ENCODE measurements at places on chromosomes 6 and 20.

DNA sequence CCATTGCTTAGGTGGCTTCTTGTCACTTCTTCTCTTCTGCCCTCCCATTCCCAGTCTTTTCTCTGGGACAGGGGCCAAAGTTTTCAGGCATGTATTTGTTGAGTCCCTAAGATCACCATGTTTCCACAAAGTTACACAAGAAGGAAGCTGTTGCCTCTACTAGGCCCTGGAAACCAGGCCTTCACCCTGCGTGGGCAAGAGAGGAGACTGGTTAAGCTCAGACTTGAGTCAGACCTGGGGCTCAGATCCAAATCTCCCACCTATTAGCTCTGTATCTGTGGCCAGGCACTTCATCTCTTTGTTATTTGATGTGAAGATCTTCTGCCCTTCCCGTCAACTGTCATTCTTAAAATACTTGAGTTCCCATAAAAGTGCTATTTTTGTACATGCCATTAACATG, 154.6 kb downstream of the SASH1 start:
- no peak for DNase-seq

GRCh38 chr6:166492092-166492741, 94.3 kb downstream of the RAMACL start:
- no peak for DNase-seq

DNA sequence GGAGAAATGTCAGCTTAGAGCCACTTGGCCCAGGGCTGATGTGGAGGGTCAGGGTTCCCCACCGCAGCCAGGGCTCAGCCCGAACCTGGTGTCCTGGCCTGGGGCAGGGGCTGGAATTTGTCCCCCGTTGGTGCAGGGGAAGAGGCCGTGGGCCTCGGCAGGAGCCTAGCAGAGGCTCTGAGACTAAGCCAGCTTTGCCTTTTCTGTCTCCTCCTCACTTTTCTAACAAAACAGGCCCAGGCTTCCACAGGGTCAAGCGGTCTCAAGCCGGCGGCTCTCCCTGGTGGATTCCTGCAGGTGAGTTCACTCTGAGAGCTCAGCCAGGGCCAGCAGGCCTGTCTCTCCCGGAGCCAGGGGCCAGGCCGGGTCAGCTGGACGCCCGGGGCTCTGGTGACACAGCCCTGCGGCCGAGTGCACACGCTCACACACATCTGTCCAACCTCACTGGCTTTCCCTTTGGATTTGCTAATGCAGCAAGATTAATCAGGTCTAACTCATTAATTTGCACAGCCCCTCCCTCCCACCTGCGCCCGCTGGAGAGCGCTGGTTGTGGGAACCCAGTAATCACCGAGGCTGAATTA, 2.9 kb upstream of the CHRNA4 start:
- DNase-seq, result no peak

- no peak for DNase-seq
Observed at GRCh38 chr6:157649311-157650260, 173.5 kb upstream of the SNX9 start.

GRCh38 chr6:90008908-90009501, 114.7 kb downstream of the GJA10 start:
- DNase-seq, result no peak

- DNase-seq, result no peak
Observed at GRCh38 chr6:56282391-56282790, 35.0 kb upstream of the COL21A1 start.

DNA sequence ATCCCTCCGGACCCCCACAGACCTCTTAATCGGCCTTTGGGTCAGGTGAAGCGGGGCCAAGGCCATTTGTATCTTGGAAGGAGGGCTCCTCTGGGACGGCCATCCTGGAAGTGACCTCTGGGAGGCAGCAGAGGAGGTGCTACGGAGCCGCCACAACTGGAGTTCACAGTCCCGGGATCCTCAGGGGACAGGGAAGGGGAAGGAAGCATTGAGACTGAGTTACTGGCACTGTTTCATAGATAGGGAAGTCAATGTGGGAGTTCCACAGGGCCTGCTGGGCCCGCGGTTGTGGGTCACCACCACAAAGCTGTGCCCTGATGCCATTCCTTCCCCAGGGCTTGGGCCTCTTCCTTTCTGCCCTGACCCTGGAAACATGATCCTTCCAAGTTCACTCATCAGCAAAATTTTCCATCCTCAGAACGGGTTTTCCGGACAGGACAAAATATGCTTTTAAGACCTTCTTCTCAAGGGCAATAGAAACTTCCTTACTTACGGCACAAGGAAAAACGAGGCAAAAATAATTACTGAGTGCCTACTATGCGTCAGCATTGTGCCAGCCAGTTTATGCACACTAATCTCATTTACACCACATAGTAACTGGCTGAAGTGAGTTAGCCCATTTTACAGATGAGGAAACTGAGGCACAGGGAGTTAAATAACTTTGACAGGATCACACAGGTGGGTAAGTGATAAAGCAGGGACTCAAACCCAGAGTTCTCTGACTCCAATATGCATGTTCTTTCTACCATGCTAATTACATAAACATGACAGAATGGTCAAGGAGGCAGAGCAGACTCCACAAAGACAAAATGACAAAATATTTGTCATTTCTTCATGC, 143.8 kb downstream of the UNC5CL start:
- DNase-seq, result no peak

DNA sequence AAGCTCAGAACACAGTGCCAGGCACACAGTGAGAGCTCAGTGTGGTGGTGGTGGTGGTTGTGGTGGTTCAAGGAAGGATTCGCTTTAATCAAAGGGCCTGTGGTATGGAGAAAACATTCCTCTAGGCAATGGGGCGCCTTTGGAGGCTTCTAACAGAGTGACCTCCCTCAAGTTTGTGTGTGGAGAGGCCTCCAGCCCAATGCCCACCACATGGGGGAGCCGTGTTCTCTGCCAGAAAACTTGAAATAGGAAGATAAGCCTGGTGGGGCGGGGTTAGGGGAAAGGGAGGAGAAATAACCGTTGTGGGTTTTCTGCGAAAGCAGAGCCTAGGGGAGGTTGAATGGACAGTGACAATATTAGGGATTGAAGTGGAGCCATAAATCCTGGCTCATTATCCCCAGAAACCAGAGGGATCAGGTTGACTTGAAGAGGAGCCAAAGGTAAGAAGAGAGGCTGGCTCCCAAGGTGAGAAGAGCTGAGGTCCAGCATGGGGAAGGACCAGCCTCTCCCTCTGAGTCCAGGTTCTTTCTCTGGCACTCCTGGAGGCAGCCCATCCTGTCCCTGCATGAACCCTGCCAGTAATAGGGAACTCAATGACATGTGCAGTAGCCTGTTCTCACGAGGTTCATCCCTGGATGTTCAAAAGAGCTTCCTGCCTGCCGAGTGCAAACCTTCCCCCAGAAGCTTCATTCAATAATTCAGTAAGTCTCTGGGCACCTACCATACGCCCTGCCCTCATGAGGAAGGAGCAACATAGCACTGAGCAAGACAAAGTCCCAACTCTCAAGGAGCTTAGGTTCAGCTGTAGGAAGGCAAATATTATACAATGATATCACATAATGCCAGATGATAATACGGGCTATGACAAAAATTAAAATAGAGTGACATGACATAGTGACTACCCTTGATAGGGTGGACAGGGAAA, 51.4 kb downstream of the TGM2 start:
- no peak for DNase-seq

DNA sequence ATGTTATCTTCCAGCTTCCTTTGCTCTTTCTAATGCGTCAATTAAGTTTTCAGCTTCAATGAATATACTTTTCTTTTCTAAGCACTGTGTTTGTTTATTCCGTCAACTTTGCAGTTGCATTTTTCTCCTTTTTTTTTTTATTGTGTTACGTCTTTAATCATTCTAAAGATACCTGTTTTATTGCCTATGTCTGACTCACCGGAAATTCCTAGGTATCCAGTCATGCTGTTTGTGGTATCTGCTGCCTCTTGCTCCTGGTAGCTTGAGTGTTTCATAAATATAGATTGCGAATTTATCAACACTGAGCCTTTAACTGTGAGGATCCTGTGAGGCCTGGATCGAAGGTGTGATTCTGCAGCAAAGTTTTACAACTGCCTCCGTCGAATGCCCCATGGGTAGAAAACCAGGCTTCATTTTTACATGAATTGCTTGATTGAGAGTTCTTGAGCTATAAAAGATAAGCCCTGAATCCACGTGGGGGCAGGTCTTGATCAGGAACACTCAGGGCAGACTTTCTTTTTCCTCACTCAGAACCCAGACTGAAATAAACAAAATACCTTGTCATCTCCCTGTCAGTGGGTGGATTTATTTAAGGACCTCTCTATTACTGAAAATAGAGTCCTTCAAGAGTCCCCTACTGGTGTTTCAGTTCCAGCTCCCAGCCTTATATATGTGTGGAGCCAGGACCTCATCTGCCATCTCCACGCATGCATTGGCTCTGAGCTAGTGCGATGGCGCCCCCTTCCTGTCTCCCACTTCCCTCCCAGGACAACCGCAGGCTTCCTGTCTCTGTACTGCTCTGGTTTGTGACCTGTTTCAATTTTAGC, 60.1 kb upstream of the LRRC1 start:
- DNase-seq, result no peak

- DNase-seq, result no peak
Observed at GRCh38 chr6:168247443-168248147, 72.0 kb downstream of the DACT2 start.

- no peak for DNase-seq
Observed at GRCh38 chr20:618980-619379, 8.9 kb upstream of the TCF15 start.

- DNase-seq, result no peak
Observed at GRCh38 chr20:9261781-9262180, 192.9 kb downstream of the PLCB4 start.

DNA sequence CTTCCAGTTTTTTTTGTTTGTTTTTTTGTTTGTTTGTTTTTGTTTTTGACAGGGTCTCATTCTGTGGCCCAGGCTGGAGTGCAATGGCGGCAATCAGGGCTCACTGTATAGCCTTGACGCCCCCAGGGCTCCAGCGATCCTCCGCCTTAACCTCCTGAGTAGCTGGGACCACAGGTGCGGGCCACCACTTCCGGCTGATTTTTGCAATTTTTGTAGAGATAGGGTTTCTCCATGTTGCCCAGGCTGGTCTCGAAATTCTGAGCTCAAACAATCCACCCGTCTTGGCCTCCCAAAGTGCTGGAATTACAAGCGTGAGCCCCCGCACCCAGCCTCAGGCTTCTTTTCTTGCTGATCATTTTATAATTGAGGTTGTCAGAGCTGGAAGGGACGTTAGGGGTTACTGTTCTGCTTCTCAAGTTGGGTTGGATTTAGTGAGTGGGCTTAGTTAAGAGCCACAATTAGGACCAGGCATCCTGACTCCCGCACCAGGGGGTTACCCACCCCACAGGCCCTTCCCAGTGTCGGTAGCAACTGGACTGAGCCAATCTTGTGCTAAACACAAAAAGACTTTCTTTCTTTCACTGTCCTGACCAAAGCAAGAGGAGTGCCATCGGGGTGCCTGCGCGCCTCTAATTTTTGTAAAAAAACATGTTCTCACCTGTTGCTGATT, 13.1 kb upstream of the ZSCAN9 start:
- DNase-seq, result no peak

DNA sequence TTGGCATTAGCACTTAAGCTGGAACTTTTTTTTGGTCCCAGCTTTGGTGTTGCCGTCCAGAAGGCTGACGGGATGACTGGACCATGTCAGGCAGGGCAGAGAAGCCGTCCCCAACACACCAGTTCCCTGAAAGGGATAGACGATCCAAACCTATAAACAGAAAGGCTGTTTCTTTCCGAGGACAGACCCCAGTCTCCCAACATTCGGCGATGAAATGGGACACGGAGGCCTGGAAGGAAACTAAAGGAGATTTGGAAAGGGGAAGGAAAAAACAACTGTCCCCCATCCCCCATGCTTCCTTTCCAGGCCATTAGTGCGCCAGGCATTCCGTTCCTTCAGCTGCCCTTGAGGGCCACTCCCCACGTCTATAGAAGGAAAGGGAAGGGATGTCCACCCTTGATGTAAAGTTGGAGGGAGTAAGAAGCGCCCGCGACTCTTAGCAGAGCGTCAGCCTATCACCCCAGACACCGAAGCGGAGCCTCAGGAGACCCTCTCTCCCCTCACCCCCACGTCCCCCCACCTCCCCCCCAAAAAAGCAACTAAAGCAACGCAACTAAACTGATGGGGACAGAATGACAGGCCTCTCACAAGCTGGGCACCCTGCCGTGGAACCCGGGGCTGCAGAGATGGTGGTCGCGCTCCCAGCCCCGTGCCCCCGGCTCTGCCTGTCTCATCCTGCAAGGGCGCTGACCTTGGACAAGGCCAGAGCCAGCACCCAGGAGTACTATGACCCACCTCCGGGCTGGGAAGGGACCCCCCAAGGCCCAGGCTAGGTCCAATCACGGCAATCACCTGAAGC, 638 bp downstream of the BLCAP start:
- no peak for DNase-seq

DNA sequence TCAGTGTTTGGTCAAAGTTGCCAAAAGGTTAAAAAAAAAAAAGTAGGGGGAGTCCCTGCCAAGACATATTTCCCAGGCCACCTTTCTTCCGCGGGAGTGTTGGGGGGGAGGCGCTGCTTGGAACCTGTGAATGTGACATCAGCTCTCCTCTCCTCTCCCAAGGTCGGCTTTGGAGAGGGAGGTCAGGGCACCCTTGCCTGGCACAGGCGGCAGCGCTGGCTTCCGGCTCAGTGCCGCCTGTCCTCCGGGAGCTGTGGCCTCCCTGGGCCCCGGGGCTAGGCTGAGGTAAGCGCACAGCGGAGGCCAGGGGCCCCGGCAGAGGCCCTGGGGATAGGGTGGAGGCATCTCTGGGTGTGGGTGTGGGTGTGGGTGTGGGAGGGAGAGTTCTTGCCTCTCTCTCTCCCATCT, 1.9 kb upstream of the EDN1 start:
- DNase-seq, result no peak

DNA sequence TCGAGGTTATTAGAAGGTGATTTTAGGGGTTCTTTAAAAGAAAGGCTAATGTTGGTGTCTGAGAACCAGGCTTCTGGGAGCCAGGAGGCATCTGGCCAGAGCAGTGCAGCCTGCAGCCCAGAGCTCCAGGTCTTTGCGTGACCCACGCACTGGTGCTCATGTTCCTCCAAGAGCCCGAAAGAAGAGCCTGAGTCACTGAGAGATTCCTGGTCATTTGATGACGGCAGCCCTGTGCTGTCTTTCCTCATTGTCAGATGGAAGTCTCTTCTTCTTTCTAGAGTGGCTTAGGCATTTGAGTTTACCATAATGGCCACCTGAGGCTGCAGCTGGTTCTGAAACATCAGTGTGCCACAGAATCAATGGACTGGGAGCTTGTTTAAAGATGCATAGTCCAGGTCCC, 46.4 kb downstream of the CD109 start:
- no peak for DNase-seq

DNA sequence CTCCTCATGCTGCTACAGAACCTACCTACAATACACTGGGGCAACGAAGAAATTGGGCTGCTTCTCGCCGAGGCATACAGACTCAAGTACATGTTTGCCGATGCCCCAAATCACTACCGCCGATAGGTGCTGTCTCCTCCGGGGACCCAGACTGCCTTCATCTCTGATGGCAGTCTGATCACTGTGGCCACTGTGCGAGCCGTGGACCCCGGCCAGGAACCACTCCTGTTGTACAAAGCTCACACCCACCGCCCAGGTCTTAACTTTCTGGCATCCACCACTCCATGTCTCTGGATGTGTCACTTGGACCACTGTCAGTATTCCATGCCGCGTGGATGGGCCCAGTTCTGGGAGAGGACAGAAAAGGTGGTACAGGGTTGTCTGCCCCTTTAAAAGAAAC, 22.7 kb upstream of the RNF8 start:
- DNase-seq, result no peak

- DNase-seq, result no peak
Observed at GRCh38 chr6:71585472-71585871, 296.9 kb downstream of the OGFRL1 start.
